Panc1 (cell line): ENCODE measurements at places on chromosomes 2 and 18. TPM values are rescaled to one million over a fixed set of nuclear protein-coding genes. Genes with fewer than 3 reads are reported as not detected.

CAPN13 gene
- not detected for total RNA-seq

ZNF385B gene
- total RNA-seq: 0.28 TPM

ASPRV1 gene
- total RNA-seq: 0.21 TPM

GCKR gene
- total RNA-seq: 0.33 TPM

DNA sequence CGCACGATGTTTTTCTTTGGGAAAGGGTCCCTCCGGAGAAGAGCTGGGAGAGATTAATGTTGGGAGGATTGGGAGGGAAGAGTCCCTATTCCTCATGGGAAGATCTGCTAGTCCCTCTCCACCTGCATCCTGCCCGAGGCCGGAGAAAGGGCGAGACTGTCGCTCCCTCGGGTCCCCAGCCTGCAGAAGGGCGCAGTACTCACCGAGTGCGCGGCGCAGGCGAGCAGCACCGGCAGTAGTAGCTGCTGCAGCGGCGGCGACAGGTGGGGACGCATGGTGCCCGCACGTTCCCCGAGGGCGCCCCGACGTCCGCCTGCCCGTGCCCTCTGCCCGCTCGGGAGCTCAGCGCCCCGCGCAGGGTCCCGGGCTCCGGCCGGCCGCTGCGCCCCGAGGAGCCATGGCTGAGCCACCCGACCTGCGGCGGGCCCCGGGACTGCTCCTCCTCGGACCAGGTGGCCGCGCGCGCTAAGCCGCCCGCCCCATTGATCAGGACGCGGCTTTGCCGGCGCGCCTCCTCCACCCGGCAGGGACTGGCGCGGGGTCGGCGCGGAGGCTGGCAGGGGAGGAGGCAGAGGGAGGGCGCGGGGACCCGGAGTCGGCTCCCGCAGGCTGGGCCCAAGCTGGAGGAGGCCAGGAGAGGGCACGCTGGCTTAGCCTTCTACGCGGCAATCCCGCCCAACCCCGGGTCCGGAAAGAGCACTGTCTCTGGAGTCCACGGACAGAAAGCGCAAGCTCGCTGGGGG, at the start of gene SCTR:
Gene SCTR (minus strand): TSS at position 532 of the 743 bp plus-strand sequence. CDS start 257 bp downstream, at position 275.
- H3K27me3 ChIP-seq: peaks cover 19% of the 10 kb centered on the region
- H3K27ac ChIP-seq: no peak within 1 kb of the TSS
- peaks cover 7% of the 10 kb centered on the region; the same call in 1 of the 2 replicates for H3K4me1 ChIP-seq
- H3K36me3 ChIP-seq: no peaks in the 10 kb centered on the region
- H3K4me3 ChIP-seq: peak within 1 kb of the TSS; percentile 29; the same call in 1 of the 2 replicates

DNA sequence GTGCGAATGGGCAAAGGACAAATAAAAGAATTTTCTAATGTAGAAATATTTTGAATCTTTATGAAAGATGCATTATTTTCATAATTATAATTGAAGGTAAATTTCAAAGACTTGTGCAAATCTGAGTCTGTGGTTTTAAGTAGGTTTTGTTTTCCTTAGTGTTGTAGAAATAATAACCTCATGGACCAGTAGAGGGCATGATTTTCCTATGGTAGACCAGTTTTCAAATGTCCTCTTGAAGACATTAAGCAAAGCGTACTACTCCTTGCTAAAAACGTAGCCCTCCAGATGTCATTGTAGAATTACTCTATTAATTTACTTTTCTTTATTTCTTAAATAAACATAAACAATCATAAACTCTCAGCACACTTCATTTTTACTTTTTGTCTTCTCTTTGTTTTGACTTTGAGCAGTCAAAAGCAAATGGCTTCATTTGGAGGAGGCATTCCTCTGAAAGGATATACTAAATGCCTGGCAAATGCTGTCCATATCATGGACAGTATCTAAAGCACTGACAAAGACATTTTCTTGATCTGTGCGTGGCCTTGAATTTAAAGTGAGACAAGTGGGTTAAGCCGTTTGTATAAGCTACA, 85.8 kb upstream of the FAM237A start:
- no peak overlapping the region for H3K4me3 ChIP-seq
- no peaks in the 10 kb centered on the region for H3K4me1 ChIP-seq
- H3K27ac ChIP-seq: no peak overlapping the region
- peak; percentile 42 for DNase-seq
- H3K36me3 ChIP-seq: no peaks in the 10 kb centered on the region

DNA sequence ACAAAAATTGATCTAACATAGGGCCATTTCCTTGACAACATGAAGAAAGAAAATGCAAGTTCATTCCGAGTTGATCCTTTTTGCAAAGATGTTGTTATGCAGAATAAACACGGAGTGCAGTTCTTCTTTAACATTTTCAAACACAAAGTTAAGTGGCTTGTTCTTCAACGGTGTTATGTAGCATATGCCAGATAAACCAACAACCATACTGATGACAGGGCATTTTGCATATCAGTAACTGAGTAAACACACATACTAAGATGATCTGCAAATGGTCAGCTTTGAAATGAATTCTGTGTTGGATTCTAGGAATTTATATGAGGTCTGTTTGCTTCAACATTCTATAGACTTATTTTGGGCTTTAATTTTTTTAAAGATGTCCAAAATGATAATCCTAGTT, 266.4 kb downstream of the GPD2 start:
- no peaks in the 10 kb centered on the region for H3K4me1 ChIP-seq
- no peak overlapping the region for H3K4me3 ChIP-seq
- no peaks in the 10 kb centered on the region for H3K36me3 ChIP-seq
- DNase-seq: no peak

GRCh38 chr18:47691611-47692010, 238.8 kb downstream of the SMAD2 start:
- DNase-seq: no peak
- H3K27ac ChIP-seq: no peak overlapping the region
- H3K4me3 ChIP-seq: no peak overlapping the region
- H3K27me3 ChIP-seq: no peaks in the 10 kb centered on the region; the same call in 1 of the 2 replicates
- H3K36me3 ChIP-seq: no peaks in the 10 kb centered on the region
- H3K4me1 ChIP-seq: no peaks in the 10 kb centered on the region

- DNase-seq: no peak
- H3K4me3 ChIP-seq: no peak overlapping the region
- no peak overlapping the region for H3K27ac ChIP-seq
- peaks cover 15% of the 10 kb centered on the region for H3K36me3 ChIP-seq
- H3K27me3 ChIP-seq: no peaks in the 10 kb centered on the region
- H3K4me1 ChIP-seq: no peaks in the 10 kb centered on the region
Observed at GRCh38 chr2:182921234-182921633, 54.8 kb upstream of the FRZB start.

GRCh38 chr2:66915237-66915636, 480.3 kb downstream of the MEIS1 start:
- H3K27me3 ChIP-seq: no peaks in the 10 kb centered on the region
- no peak for DNase-seq
- no peaks in the 10 kb centered on the region for H3K4me1 ChIP-seq
- no peak overlapping the region for H3K4me3 ChIP-seq
- H3K36me3 ChIP-seq: no peaks in the 10 kb centered on the region
- H3K27ac ChIP-seq: no peak overlapping the region

- H3K36me3 ChIP-seq: no peaks in the 10 kb centered on the region
- no peak overlapping the region for H3K4me3 ChIP-seq
- H3K4me1 ChIP-seq: no peaks in the 10 kb centered on the region
- DNase-seq: no peak
- H3K27me3 ChIP-seq: 0 out of 2 replicates have a peak, but pooled peaks cover 2% of the 10 kb centered on the region
Observed at GRCh38 chr2:177733-178132, 86.1 kb downstream of the SH3YL1 start.

DNA sequence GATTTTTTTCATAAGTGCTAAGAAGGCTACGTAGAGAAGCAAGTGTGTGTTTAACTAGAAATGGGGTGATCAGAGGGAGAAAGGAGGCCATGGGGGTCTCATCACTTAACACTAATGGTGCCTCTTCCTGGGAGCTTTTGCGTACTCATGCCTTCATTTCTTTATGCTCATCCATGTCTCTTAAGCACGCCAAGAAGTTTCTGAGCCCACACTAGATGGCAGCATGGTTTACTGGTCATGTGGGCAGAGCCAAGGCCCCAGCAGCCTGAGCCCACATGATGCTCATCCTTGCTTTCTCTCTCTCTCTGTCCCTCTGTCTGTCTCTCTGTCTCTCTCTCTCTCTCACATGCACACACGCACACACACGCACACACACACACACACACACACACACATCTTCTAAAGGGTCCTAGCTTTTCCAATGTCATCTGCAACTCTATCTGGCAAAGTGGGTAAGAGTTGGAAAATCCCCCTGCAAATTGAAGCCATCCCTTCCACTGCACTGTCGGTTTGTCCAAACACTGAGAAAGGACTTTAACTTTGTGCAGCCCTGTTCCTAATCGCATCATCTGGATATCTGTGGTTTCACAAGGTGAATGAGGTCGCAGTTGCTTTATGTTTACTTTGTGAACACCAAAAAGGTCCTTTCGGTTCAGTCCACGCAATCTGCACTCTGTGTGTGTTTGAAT, 137.1 kb upstream of the CCDC68 start:
- DNase-seq: no peak
- no peaks in the 10 kb centered on the region for H3K27me3 ChIP-seq
- no peak overlapping the region for H3K27ac ChIP-seq
- H3K4me3 ChIP-seq: no peak overlapping the region
- no peaks in the 10 kb centered on the region for H3K4me1 ChIP-seq
- H3K36me3 ChIP-seq: no peaks in the 10 kb centered on the region

GRCh38 chr2:208148803-208149202, 2.8 kb upstream of the CRYGB start:
- no peak overlapping the region for H3K4me3 ChIP-seq
- H3K27ac ChIP-seq: no peak overlapping the region
- no peak for DNase-seq
- no peaks in the 10 kb centered on the region for H3K36me3 ChIP-seq
- H3K27me3 ChIP-seq: no peaks in the 10 kb centered on the region

GRCh38 chr2:217852555-217853211, 150.1 kb downstream of the TNS1 start:
- H3K27me3 ChIP-seq: peaks cover 2% of the 10 kb centered on the region; the same call in 1 of the 2 replicates
- H3K4me3 ChIP-seq: no peak overlapping the region
- DNase-seq: no peak

GRCh38 chr2:211722928-211723327, 815.7 kb downstream of the ERBB4 start:
- H3K4me3 ChIP-seq: no peak overlapping the region
- H3K4me1 ChIP-seq: no peaks in the 10 kb centered on the region
- no peaks in the 10 kb centered on the region for H3K27me3 ChIP-seq
- no peak overlapping the region for H3K27ac ChIP-seq
- H3K36me3 ChIP-seq: no peaks in the 10 kb centered on the region
- DNase-seq: no peak

- H3K4me3 ChIP-seq: no peak overlapping the region
- H3K36me3 ChIP-seq: no peaks in the 10 kb centered on the region
- H3K27me3 ChIP-seq: no peaks in the 10 kb centered on the region
- no peaks in the 10 kb centered on the region for H3K4me1 ChIP-seq
- DNase-seq: no peak
Observed at GRCh38 chr18:75172299-75173124, 36.4 kb downstream of the PTGR3 start.

- no peaks in the 10 kb centered on the region for H3K36me3 ChIP-seq
- H3K27ac ChIP-seq: no peak overlapping the region
- no peak for DNase-seq
- H3K4me3 ChIP-seq: no peak overlapping the region
Observed at GRCh38 chr2:54550547-54550946, 94.4 kb downstream of the SPTBN1 start.
